ENCODE measurements at places on chromosomes 6 and 20. TPM values are rescaled to one million over a fixed set of nuclear protein-coding genes. Genes with fewer than 3 reads are reported as not detected.

WFDC10B gene
- not detected for total RNA-seq

PHF20 gene
- total RNA-seq = 66.3 TPM

CYP39A1 gene
- 2.5 TPM for total RNA-seq

DNA sequence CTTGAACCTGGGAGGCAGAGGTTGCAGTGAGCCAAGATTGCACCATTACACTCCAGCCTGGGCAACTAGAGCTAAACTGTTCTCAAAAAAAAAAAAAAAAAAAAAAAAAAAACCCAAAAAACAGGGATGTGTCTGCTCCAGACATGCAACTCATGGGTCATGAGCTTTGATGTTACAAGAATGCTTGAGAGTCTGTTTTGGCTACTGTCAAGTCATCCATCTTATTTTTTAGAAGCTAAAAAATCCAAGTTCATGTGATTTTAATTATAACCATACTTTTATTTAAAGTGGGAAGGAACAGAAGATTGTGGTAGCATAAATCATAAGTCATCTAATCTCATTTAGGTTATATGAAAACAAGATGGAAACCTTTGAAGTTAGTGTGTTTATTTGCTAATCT lies 120.6 kb downstream of the PDE7B start:
- DNase-seq = no peak

GRCh38 chr6:84271061-84271716 lies 43.7 kb upstream of the CEP162 start:
- no peak for DNase-seq
